ENCODE measurements at places on chromosomes 16 and 17. TPM values are rescaled to one million over a fixed set of nuclear protein-coding genes. Genes with fewer than 3 reads are reported as not detected.

GRCh38 chr17:17146786-17147406 is 59.2 kb downstream of the PLD6 start:
- DNase-seq, result no peak

DNA sequence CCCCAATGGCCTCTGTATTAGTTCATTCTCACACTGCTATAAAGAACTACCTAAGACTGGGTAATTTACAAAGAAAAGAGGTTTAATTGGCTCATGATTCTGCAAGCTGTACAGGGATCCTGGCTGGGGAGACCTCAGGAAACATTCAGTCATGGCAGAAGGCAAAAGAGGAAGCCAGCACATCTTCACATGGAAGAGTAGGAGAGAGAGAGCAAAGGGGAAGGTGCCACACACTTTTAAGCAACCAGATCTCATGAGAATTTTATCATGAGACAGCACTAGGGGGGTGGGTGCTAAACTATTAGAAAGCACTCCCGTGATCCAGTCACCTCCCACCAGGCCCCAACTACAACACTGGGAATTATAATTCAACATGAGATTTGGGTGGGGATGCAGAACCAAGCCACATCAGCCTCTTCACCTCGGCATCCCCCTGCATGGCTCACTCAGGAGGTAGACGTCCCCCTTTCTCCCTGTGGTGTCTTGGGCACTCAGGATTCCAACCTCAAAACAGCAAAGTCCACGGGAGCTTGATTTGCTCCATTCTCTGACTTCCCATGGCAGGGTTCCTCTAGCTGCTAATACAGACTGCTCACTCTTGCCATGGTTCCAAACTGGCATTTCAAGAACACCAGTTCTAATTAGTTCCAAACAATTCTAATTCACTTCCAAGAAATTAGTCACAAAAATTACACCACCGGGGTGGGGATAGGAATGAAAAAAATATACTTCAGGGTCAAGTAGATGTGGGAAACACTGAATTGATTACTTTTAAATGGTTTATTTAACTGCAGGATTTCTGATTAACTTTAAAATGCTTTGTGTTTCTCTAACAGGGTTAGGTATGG is 203.8 kb upstream of the HSBP1 start:
- no peak for DNase-seq

DNA sequence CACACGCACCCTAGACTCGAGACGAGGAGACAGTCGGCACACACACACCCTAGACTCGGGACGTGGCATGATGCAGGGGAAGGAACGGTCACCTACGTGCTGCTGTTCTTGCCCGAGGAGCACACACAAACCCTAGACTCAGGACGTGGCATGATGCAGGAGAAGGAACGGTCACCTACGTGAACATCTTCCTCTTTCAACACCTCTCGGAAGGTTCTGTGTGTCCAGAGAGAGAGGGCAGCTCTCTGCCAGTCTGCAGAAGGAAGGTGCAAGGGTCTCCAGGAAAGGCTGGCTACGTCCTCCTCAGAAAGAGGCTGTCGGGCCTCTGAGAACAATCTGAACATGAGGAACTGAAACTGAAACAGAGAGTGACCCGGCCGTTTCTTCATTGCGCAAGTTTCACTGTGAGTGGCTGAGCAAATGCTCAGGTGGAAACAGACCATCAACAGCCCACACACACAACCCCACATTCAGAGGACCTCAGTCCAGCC is 43.4 kb downstream of the ZNF276 start:
- peak; percentile 93 for DNase-seq

- DNase-seq, result no peak
These were observed 13.0 kb downstream of the LCMT1 start for GRCh38 chr16:25124503-25124902.

DNA sequence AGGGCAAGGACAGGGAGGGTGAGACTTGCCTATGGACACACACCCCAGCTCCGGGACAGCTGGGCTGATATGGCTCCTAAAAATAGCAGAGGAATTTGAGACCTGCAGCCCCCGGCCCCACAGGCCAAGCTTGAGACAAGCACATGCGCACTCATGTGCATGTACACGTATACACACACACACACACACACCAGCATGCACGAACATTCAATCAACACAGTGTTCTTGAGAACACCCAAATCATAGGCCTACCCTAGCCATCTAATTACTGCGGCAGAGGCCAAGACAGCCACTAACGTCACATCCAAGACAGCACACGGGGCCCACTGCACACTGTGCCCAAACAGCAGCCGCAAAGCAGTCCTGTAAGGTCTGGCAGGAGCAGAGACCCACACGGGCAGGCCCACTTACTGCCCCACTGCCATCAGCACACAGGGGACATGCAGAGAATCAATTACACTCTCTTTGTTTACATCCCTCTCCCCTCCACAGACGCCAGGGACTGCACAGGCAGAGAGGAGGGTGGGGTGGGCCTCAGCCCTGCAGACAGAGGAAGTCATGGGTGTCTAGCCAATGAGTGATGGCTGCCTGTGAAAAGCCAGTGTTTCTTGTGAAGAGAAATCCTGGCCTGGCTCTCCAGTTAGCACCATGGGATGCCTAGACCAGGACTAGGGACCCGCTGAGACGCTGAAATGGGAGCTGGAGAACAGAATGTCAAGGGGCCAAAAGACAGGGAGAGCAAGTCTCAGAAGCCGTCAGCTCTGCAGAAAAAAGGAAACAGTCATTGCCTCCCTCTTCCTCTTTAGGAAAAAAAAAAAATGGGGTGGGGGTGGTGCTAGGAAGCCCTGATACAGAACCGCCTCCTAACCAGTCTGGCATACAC is 39.3 kb downstream of the MYO18A start:
- DNase-seq, result peak; percentile 68

GRCh38 chr17:79036181-79036580 is 12.2 kb downstream of the C1QTNF1 start:
- DNase-seq, result no peak

DNA sequence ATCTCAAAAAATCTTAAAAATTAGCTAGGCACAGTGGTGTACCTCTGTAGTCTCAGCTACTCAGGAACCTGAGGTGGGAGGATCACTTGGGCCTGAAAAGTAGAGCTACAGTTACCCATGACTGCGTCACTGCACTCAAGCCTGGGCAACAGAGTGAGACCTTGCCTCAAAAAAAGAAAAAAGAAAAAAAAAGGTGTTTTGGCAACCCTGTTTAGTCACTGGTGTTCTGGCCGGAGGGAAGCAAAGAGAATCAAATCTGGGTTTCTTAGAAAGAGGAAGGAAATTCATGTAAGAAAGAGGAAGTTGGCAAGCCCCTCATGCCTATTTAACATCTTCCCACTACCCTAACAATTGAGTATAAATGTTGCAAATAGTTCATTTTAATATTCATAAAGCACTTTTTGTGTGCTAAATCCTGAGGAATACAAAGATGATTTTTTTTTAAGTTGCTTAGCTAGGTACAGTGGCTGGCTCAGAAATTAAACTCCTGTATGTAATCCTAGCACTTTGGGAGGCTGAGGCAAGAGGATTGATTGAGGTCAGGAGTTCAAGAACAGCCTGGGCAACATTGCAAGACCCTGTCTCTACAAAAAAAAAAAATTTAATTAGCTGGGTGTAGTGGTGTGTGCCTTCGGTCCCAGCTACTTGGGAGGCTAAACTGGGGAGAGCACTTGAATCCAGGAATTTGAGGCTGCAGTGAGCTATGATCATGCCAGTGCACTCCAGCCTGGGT is 6.5 kb upstream of the USP32 start:
- peak; percentile 87 for DNase-seq

DNA sequence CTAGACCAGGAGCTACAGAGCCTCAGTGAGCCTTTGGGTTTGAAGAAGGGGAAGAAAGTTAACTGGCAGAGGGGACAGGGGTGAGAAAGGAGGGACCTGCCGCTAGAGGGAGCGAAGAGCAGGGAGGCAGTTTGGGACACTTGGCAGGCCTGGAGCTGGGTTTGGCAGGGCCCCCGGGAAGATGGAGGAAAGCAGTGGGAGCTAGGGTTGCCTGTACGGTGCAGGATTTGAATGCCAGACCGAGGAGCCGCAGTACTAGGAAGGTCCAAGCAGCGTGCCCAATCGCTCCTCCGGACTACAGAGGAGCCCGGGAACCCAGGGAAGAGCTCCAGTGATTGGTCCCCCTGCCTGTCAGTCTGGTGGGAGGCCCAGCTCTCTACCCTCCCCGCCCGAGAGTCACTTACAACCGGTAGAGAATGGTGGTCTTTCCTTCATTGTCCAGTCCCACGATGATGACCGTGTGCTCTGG is 1.3 kb downstream of the ARL5C start:
- DNase-seq, result peak; percentile 77

GRCh38 chr17:79045842-79046196 is 21.9 kb downstream of the C1QTNF1 start:
- peak; percentile 63 for DNase-seq

GRCh38 chr16:3645108-3645503 is 9.4 kb upstream of the DNASE1 start:
- no peak for DNase-seq

GRCh38 chr17:43316522-43317142 is 82.2 kb upstream of the ARL4D start:
- no peak for DNase-seq

DNA sequence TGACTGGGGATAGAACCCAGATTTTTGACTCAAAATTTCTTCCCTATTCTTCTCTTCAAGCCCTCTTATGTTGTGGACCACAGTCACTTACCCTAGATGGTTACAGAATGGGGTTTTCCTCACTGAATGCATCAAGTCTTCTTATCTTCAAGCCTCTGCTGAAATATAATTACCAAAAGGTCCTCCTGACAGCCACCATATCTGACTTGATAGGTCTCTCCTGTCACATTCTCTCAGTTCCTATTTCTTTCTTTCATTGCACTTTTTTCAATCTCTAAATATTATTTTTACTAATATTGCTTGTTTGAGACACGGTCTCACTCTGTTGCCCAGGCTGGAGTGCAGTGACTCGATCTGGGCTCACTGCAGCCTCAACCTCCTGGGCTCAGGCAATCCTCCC is 1.1 kb upstream of the COPZ2 start:
- no peak for DNase-seq

DNA sequence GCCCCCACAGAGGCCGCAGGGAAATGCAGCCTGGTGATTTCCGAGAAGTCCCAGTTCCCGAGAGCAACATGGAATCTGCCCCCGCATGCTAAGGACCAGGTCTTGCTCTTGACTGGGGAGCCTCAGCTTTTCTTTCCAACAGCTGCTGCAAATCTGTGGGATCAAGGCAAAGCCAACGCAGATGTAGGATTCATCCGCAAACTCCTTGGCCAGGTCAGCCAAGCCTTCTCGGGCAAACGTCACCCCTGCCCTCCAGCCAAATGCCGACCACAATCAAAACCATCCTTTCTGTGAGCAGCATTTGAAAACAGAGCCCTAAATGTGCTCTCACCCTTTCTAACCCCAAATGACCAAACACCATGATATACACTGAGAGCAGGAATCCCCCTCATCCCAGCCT is 54.0 kb downstream of the MRM3 start:
- no peak for DNase-seq

GRCh38 chr17:48993951-48994350 is 3.2 kb upstream of the IGF2BP1 start:
- DNase-seq, result no peak

- no peak for DNase-seq
These were observed 15.3 kb upstream of the GNA13 start for GRCh38 chr17:65071861-65072260.

GRCh38 chr17:77489893-77490255 is 349.1 kb downstream of the SEC14L1 start:
- DNase-seq, result no peak

GRCh38 chr17:8151641-8152111 is 528 bp downstream of the PER1 start:
- peak; percentile 59 for DNase-seq

DNA sequence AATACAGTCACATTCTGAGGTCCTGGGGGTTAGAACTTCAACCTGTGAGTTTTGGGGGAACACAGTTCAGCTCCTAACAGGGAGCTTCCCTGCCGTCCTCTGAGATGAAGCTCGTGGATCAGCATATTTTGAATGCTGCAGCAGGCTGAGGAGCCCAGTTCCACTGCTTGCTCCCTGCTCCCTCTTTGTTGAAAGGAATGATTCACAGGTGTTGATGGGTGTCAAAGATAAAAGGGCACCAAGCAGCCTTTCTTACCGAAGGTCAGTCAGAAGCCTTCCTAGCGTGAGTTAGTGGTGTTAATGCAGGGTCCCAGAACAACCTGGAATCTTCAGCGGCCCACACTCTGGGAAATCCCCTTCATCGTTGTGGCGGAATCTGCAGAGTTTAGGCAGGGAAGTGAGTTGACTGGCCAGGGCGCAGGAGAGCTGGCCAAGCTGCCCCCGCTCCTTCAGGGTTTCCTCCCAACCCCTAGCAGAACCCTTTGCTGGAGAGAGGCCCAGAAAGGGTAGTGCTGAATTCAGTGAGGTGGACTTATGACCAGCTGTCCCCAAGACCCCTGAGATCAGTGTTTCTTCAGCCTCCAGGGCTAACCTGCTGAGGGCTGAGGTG is 114.8 kb downstream of the GNAO1 start:
- no peak for DNase-seq

DNA sequence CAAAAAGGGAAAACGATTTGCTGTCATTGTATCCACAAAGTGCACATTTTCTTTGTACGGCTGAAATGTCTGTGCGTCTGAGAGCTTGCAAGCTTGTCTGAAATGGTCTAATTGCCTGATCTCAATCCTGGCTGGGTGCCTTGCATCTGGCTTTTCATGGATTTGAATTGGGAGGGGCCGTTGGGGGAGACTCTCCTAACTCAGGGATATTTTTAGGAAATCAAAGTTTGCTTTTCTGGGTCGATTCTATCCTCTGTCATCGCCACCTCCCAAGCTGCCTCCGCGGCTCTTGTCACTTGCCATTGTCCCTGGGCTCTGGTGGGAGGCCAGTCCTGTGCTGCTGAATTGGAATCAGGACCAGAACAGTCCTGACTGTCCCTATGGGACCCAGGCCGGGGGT is 33.3 kb upstream of the MGAT5B start:
- no peak for DNase-seq

DNA sequence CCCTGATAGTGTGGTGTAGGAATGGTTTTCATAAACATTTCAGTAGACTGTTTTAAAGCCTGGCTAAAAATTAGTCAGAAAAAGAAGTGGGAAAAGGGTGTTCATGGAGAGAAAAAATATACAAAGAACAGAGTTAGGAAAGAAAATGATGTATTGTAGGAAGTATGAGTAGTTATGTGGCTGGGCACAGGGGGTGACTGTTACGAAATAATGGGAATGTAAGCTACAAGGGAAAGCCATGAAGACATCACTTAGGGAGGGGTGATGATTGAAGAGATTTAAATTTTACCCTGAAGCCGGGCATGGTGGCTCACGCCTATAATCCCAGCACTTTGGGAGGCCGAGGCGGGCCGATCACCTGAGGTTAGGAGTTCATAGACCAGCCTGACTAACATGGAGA is 55.3 kb downstream of the NUP88 start:
- no peak for DNase-seq

Gene SP6
- not detected for polyA plus RNA-seq

Gene ABI3
- polyA plus RNA-seq, result 120 TPM

Gene HBA1
- 22.9 TPM for polyA plus RNA-seq

Gene PRSS8
- polyA plus RNA-seq, result not detected

Gene ALDH3A1
- polyA plus RNA-seq, result not detected

Gene PRRT2
- polyA plus RNA-seq, result not detected

Gene CTRL
- polyA plus RNA-seq, result 17.4 TPM

Gene C17orf67
- 0.57 TPM for polyA plus RNA-seq

Gene CREBBP
- polyA plus RNA-seq, result 6.2 TPM

Gene RUNDC3A
- polyA plus RNA-seq, result not detected

Gene BEAN1
- polyA plus RNA-seq, result 0.12 TPM

Gene KRTAP1-5
- polyA plus RNA-seq, result not detected

Gene CPNE7
- polyA plus RNA-seq, result not detected

Gene KRT33B
- not detected for polyA plus RNA-seq

Gene MLLT6
- polyA plus RNA-seq, result 38.7 TPM

All from CD14-positive monocyte (primary cell).